ENCODE measurements at places on chromosomes 3 and 15. TPM values are rescaled to one million over a fixed set of nuclear protein-coding genes. Genes with fewer than 3 reads are reported as not detected.

The CTSH gene
- 58.2 TPM for total RNA-seq

The THSD4 gene
- total RNA-seq = 6.8 TPM

The GOLGA6D gene
- total RNA-seq = 0.13 TPM

The IL17RB gene
- 10.9 TPM for total RNA-seq

The MEX3B gene
- 22.4 TPM for total RNA-seq

The MYL3 gene
- total RNA-seq = 0.33 TPM

The STAB1 gene
- total RNA-seq = 0.27 TPM

The TXNRD3 gene
- total RNA-seq = 12.9 TPM

The WNT5A gene
- total RNA-seq = 13.8 TPM

The TTC21A gene
- 17.2 TPM for total RNA-seq
